Epithelial cell of proximal tubule (primary cell): ENCODE measurements at places on chromosomes 13 and 19.

DNA sequence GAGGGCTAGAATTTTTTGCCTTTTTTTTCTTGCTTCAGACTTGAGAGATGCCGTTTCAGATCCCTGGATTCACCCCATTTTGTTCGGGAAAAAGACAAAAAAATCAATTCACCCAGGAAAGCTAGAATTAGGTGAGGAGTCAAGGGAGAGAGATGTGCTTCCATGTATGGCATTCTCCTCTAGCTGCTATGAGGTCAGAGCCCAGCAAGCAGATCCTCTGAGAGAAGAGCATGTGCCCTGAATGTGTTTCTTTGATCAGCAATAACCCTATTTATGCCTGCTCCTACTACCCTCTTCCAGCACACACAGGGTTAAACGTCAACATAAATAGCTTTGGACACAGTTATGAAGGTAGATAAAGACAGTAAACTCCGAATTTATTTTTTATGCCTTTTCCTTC lies 53.6 kb downstream of the NDFIP2 start:
- DNase-seq: no peak

GRCh38 chr19:38569368-38569983 lies 48.3 kb downstream of the MAP4K1 start:
- no peak for DNase-seq

DNA sequence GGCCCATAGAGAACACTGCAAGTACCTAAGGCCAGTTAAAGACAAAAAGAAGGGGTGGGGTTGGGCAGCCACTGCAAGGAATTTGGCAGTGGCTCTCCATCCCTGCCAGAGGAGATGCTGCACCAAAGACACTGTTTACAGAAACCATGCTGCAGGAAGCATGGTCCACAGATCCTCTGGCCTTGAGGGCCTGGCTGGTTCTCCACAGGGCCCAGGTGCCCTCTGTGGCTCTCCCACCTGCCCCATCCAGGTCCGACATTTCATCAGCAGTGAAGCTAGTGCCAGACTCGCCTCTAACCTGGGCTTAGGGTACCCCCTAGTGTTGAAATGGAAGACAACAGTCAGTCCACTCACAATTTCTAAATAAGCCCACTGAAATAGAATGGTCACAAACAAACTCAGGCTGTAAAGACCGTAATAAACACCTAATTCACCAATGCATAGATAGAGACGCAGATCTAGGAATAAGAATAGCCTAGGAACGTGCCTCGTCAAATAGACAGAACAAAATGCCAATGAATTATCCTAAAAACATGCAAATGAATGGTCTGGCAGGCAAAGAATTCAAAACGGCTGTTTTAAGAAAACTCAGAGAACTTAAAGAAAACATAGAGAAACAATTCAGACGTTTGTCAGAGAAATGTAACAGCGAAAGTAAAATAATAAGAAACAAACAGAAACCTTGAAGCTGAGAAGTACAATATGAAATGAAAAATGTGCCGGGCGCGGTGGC lies 23.3 kb downstream of the LYPD4 start:
- DNase-seq: peak; percentile 6

- DNase-seq: no peak
Observed at GRCh38 chr13:106302011-106302410, 233.5 kb downstream of the EFNB2 start.

- DNase-seq: no peak
Observed at GRCh38 chr19:30857388-30857787, 485.2 kb downstream of the ZNF536 start.
